ENCODE measurements at places on chromosomes 16 and 17.

GRCh38 chr16:28112908-28113307 is 49.4 kb upstream of the GSG1L start:
- DNase-seq, result no peak

GRCh38 chr17:31391496-31391949 is at the start of gene RAB11FIP4:
Gene RAB11FIP4 (plus strand): TSS chr17:31391675. CDS start chr17:31391853, 178 bp downstream.
- DNase-seq, result no peak

GRCh38 chr17:7644775-7645174 is 6.0 kb upstream of the ATP1B2 start:
- DNase-seq, result no peak

DNA sequence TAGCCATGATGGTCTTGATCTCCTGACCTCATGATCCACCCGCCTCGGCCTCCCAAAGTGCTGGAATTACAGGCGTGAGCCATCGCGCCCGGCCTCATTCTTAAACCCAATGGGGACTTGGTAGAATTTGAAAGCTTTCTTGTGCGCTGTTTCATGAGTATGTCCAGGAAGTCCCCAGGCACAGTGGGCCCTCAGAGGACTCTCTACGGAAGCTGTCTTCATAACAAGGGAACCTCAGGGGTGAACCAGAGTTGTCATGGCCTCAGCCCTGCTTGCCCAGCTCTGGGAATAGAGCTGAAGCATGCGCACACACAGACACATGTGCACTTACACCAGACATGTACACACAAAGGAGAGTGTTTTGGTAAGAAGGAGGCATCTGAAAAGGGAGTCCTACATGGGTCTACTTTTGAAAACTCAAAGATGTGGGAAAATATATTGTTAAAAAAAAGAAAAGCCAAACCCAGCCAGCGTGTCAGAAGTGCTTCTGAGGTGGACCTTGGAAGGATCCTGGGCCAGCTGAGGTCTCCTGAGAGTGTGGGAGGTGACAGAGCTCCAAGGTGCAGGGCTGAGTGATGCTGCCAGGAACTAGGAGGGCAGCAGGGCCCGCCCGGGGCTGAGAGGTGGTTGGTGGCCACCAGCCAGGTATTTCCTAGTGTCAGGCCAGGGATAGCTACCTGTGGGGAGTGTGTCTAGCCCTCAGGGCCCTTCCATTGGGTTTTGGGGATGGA is 54.6 kb downstream of the EPN2 start:
- DNase-seq, result no peak

DNA sequence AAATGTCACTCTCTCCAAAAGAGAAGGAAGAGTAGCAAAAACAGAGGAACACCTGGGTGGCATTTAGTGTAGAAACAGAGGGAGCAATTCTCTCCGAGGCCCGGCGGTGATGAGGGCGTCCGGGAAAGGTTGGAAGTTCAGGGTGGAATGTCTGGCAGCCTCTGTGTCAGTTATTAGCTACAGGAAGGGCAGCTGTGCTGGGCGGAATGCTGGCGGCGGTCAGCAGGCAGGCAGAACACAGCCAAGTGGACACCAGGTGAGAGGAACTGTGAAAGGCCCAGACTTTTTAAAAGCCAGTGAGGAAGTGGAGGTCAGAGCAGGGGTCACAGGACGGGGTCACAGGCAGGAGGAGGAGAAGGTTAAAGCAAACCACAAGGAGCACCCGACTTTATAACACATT is 238.1 kb downstream of the NTN1 start:
- no peak for DNase-seq

DNA sequence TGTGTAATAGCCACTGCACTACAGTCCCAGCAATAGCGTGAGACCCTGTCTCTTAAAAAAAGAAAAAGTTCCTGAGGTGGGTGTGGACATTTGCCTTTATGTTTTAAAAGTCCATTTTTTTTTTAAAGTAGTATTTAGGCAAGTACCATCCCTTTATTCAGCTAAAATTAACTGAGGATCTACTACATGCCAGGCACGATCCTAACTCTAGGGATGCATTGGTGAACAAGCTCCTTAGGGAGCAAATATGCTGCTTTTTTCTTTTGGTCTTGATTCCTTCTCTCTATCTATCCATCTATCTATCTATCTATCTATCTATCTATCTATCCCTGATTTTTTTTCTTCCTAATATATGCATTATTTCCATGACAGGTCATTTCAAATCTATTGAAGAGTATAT is 44.7 kb downstream of the CMTM3 start:
- DNase-seq, result no peak

GRCh38 chr17:27893841-27894503 is 807 bp upstream of the LYRM9 start:
- no peak for DNase-seq

DNA sequence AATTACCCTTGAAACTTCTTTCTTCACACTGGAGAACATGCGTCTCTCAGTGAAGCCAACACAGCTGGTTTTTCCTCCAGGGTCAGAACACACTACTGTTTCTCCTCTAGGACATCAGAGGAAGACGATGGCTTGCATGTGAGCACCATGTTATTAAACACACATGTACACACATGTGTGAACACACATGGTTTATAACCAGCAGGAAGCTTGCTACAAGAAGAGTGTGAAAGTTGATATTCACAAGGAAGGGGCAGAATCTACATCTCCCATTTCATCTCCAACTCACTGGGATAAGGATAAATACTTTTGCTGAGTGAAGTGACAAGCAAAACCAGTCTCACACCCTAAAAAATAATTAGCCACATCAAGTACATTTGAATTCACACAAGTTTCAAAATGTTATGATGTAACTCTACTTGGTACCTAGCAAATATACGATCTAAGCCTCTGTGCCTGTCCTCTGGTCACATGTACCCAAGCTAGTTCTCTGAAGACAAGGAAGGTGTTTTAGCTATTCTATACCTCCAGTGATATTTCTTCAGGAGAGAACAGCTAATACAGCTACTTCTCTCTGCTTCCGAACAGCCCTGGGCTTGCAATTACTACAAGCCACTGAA is 127.7 kb downstream of the PARN start:
- DNase-seq, result no peak

DNA sequence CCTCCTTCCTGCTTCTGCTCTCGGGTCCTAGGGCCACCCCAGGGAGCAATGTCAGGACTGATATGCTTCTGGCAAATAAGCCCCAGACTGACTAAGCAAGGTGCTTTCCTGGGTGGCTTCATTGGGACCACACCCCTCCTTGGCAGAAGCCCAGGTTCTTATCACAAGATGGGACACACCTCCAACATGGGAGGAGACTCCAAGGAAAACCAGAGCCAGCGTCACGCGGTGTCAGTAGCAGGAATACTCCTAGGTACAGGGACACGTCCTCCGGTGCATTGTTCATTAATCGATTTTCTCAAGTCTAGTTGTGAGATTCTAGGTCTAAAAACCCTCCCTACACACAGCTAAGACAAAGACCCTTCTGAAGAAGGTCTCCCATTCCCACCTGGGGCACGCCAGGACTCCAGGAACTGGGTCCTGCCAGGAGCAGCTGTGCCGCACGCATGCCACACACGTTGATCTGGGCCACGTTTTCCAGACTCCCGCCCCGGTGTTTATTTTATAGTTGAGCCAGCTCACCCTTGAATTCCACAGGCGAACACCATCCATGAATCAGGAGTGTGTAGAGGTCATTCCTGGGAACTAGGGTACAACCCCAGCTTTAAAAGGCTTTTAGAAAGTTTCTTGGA is 30.8 kb downstream of the FA2H start:
- DNase-seq, result no peak

DNA sequence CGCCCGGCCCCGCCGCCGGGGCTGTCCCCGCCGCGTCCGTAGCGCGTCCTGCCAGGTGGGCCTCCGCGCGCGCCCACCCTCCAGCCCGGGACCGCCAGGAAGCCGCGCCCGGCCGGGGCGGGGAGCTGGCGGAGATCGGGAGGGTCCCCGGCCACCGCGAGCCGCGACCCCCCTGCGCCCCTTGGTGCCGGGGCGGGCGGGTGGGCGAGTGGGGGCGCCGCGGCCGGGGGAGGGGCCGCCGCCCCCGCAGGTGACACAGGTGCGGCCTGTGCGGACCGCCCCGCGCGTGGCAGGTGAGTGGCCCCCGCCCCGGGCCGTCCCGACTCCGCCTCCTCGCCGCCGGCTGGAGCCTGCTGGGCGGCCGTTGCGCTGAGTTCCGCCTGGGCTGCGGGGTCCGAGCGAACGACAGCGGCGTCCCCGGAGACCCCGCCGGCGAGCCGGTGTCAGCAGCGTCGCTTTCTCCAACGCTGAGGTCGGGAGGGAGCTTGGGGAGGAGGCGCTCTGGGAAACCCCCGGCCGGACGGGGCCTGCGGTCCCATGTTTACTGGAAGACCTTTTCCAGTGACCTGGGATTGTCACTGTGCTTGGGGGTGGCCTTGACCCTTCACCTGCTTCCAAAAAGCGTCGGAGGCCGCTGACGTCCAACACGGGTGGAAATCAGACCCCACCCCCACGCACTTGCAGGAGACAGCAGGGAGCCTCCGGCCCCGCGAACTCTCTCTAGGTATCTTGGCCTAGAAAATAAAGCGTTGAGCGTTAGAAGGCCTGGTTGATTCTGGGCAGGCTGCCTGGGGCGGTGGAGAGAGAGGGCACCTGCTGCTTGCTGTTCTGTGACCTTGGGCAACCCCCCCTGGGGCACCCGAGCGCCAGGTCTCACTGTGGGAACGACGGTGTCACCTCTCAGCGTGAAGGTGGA is 542 bp downstream of the KLHL36 start:
- no peak for DNase-seq

DNA sequence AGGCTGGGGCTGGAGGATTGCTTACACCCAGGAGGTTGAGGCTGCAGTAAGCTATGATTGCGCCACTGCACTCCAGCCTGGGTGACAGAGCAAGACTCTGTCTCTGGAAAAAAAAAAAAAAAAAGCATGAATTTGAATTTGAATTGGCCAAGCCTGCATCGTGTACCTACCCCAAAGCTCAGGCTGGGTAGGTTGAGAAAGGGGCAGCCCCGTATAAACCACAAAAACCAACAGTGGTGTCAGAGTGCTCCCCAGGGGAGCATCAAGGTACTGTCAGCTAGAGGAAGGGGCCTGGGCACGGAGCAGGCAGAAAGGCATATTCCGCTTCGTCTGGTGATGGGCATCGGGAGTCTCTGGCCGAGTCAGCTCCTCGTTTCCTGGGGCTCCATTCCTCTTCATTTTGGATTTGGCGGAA is 40.9 kb downstream of the RAP1GAP2 start:
- DNase-seq, result no peak

GRCh38 chr17:21167303-21167702 is 40.5 kb downstream of the DHRS7B start:
- DNase-seq, result no peak

DNA sequence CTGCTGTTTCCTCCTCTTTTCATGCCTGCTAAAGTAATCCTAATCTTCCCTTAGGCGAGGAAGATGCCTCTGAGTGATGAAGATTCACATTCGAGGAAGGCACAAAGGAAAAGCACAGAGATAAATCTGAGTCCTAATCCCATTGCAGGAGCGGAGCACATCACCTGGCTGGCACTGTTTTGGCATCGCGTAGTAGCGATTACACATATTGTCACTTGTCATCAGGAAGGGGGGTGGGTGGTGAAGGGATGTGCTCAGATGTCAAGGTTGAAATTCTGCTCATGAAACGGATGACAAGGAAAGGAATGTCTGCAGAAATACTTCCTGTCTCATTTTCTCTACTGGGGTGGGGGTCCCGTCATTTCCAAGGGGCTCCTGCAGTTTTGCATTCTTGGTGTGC is 363.1 kb upstream of the EEF2KMT start:
- no peak for DNase-seq

DNA sequence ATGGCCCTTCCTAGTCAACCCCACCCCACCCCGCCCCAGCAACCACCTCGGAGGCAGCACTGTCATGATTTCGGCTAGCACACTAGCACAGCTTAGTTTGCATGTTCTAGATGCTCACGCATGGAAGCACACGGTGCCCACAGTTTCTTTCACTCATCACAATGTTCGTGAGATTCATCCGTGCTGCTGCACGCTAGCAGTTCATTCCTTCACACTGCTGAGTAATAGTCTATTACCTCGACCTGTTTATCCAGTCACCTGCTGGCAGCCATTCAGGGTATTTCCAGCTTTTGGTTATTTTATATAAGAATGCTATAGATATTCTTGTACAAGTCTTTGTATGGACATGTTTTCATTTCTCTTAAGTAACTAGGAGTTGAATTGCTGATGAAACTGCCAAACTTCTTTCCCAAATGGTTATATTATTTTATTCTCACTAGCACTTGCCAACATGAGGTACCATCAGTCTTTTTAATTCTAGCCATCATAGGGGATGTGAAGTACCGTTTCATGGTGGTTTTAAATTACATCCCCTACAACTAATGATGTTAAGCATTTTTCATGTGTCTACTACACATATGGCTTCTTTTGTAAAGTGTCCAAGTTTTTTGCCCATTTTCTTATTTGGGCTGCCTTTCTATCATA is 75.7 kb downstream of the CYTH1 start:
- no peak for DNase-seq

DNA sequence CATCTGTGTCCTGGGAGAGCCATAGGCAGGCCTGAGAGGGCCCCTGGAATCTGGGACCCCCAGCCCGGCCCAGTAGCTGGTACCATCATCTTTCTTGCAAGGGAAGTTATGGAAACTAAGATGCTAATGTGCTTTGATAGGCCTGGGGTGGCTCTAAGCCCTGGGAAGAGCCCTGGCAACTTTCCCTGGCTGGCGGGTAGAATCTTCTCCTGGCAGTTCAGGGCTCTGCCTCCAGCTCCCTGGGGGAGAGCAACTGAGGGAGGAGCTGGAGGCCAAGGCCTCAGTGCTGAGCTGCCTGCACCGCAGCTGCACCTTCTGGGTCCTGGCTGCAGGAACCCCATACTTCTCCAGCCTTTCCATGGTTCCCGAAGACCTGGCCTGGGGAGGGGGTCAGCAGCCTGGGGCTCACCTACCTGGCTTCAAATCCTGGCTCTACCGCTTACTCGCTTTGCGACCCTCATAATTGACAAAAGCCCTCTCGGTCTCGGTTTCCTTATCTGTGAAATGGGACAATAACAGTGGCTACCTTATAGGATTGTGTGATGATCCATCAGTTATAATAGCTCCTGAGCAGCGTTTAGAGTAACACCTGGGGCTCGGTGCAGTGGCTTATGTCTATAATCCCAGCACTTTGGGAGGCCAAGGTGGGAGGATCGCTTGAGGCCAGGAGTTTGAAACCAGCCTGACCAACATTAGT is 333.7 kb downstream of the SEC14L1 start:
- no peak for DNase-seq

DNA sequence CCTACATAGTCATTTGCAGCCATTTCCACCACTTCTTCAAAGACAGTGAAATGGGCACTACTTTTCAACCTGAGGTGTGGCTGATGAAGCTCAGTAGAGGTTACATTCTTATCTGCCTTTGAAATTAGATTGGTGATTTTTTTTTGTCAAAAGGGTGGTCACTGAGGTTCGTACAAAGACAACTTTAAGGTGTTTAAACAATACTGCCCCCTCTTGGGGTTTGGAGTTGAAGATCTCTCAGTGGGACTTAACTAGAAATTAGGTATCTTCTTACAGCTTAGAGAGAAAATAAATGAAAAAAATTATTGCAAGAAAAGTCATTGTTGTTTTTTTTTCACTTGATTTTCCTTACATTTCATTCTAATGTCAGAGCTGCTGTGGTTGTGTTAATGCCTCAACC is 713.2 kb downstream of the CDH11 start:
- no peak for DNase-seq

DNA sequence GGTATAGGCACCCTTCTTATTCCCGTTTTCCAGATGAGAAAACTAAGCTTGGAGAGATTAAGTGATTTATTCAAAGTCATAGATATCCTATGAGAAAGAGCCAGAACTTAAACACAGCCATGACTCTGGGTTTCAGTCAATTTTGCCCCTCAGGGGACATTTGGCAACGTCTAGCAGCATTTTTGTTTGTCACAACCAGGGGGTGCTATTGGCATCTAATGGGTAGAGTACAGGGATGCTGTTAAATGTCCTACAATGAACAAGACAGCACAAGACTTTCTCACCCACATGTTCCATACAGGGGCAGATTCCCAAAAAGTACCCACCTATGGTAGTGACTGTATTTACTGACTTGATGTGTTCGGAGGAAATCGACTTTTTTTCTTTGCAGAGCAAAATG is 4.8 kb upstream of the SHISA9 start:
- DNase-seq, result peak; percentile 10

All from KG1 (cell line).